Thymus (tissue), 14 donors: ENCODE measurements at places on chromosomes 7 and 10.

GRCh38 chr7:12431886-12432556, 28.4 kb upstream of the VWDE start:
- DNase-seq: no peak

DNA sequence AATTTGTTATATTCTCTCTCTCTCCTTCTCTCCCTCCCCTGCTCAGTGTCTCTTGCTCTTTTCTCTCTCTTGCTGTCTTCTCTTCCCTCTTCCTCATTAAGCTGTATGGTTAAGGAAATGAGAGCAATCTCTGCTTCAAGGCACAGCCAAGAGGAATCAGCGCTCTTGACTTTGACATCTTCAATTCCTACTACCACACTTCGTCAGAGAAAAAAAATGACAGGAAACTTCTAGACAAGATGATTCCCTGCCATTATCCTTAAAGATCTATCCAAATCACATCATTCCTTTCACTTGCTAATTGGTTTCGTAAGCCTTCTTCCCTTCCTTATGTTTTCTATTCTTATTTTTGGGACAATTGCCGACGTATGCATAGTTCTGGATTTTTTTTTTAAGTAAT, 425.0 kb downstream of the KCNMA1 start:
- DNase-seq: no peak

GRCh38 chr10:17851611-17852010, 42.5 kb downstream of the MRC1 start:
- no peak for DNase-seq

GRCh38 chr10:17599089-17599488, 18.1 kb downstream of the HACD1 start:
- no peak for DNase-seq

DNA sequence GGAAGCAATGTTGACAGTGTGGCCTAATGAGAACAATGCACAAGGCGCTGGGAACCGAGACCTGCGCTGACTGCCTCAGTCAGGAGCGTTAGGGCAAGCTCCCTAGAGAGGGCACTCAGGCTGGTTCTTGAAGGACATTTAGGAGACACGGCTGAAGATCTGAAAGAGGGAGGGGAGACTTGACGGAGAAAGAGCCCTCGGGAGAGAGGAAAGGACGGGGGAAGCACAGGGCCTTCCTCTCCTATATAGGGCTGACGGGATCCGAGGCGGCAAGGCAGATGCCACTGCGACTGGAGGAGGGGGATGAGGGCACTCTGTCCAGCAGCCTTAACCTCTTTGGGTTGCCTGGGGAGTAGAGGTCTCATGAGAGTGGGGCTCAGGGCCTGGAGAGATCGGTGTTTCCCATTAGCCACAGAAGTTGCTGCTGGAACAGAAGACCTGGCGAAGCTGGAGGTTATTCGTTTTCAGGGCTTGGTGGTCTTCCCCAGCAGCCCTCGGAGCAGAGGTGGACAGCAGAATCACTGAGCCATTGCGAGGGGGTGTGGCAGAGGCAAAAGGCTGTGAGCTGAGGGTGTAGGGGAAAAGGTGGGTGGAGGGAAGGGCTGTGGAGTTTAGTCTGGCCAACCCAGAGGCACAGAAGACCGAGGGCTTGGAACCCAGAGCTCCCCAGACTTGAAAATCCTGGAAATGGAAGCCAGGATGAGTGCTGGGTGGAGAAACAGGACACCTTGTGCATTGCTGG, 36.0 kb downstream of the CLEC2L start:
- no peak for DNase-seq

- DNase-seq: no peak
Observed at GRCh38 chr7:2403718-2404648, 572 bp downstream of the CHST12 start.

DNA sequence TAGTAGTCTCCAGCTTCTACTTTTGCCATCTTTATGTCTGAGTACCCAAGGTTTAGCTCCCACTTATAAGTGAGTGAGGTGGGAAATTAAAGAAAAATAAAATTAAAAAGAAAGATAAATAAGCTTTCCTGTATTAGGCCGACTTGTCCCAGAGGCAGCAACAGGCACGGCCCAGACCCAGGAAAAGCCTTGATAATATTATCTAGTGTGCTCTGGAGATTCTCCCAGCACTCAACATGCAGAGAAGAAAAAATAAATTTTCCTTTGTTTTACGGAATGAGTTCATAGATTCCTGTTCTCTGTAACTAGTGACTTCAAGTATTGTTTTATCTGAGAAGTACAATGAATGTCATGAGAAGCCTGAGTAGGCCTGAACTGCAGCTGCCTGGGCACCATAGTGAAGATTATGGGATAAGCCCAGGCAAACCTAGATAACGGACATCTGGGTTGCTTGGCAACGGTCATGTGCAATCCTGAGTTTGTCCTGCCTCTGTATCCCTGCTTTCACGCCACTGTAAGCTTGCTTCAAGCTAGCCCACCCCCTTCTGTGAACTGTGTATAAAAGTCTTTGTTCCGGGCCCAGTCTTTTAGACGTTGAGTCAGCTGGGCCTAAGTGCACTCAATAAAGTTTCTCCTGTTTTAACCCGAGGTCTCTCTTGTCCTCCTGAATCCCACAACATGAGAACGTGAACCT, 6.4 kb downstream of the ATE1 start:
- no peak for DNase-seq

DNA sequence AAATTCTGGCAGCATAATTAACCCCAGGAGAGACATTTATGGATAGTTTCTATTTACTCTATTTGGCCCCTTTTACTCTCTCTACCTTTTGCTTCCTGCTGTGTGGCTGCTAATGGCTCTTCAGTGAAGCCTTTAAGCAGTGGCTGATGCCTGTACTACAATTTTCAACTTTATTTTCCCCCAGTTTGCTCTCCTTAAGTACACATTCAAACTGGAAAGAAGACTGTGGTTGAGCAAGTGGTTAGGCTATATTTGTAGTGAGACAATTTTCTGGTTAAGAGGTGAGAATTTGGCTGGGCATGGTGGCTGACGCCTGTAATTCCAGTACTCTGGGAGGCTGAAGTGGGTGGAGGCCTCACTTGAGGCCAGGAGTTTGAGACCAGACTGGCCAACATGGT, 8.5 kb upstream of the RSBN1L start:
- no peak for DNase-seq

GRCh38 chr10:128046953-128047290, 79.3 kb downstream of the MKI67 start:
- DNase-seq: no peak

DNA sequence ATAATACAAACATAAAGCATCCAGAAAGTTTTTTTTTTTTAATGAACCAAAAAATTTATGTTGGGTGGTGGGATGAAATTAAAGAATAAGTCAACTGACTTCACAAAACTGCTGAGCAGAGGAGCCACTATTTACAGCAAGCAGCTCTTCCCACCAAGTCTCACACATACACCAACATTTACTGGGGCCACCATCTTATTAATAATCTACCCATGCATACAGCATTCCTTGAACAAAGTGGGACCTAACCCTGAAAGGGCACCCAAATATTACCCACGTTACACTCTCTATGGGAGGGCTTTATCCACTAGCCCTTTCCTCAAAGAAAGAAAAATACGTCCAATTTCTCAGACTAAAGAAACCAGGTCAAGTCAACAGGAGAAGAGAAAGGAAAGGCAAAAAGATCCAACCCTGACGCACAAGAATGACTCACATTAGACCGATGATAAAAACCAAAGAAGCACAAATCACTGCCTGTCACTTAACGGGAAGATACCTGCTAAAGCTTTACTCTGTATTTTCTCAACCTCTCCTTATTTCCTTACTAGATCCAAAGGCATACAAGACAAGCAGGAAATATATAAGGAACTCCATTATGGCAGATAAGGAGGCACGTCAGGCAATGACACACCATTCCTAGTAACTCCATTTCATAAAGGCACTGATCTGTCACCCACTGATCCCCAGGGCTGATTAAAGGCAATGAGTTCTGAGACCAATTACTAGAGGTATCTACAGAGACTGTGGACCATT, 141.8 kb upstream of the ASAH2 start:
- DNase-seq: no peak

GRCh38 chr7:110522761-110523200, 568.1 kb upstream of the LRRN3 start:
- DNase-seq: no peak

- DNase-seq: no peak
Observed at GRCh38 chr10:125774581-125775191, 935 bp downstream of the MMP21 start.

- no peak for DNase-seq
Observed at GRCh38 chr10:85900061-85900460, 466.5 kb downstream of the GRID1 start.

DNA sequence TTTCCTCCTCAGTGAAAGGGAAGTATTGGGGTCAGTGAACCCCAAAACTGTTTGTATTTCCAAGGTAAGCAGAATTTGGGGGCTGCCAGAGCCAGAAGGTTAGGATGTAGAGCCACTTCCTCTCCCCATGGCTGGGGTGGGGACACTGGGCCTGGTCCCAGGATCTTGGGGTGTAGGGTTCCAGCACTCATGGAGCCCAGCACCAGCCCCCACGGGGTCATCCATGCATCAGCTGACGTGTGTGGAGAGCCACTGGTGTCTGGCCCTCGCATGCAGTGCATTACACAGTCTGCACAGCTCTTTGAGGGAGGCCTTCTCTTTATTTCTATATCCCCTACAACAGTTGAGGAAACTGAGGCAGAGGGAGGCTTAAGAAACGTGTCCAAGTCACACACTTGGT, 91.4 kb downstream of the ZMIZ1 start:
- DNase-seq: no peak

DNA sequence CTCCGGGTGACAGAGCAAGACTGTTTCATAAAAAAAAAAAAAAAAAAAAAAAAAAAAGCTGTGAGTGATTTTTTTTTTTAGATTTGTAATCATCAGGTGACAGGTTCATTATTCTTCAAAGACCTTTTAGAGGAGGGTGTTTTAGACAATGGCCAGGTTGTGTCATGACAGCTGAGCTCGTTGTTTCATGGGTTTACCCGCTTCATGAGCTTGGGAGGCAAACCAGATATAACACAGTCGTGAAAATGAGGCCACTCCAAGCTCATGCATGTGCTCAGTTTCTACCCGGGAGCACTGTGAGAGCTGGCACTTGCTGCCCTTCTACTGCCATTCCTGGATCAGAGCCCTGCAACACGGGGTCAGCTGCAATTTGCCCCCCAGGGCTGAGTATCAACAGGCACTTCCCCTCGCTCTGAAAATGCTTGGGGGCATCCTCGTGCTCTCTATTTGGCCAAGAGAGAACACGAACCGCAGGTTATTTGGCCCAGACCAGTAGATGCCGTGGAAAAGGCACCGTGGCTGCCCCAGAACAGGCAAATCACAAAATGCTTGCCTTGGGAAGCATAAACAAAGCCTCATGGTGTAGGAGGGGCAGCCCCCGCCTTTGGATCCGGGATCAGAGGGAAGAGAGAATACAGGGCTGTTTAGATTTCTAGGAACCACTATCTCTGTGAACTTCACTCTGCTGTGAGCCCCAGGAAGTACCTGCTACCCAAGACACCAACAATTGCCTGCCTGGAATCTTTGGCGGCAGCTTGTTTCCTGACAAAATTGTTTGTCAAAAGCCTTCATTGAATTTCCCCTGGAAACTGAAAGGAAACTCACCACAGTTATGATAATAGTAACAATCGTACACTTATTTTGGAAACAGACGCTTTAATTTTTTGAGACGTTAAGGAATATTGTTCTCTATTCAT, 371.0 kb downstream of the FRMD4A start:
- no peak for DNase-seq

- DNase-seq: no peak
Observed at GRCh38 chr7:112744818-112745217, 45.4 kb downstream of the TMEM168 start.

- no peak for DNase-seq
Observed at GRCh38 chr7:39624442-39624807, 1.1 kb downstream of the RALA start.

DNA sequence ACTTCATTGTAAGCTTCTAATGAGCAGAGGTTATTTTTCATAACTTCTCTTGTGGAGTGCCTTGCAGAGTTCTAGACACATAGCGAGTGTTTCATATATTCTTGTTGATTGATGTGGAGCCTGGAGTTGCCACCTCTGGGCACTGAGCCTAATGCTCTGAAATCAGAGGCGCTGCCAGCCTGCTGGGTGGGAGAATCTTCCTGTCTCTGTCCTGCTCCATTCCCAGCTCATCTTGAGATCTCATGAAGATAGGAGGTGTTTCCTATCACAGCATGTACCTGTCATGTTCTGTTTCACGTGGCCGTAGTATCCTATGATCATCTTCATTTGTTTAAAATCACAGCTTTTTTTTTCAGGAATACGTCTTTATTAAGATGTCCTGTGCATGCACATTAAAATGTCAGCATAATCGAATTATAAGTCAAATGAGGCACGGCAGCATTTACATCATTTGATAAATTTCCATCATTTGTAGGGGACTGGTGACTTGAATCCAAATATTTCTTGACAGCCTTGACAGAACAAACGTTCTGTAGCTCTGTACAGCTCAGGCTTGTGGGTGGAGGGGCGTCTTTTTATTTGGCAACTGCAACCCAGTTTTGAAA, 393.0 kb downstream of the PHTF2 start:
- no peak for DNase-seq

- DNase-seq: no peak
Observed at GRCh38 chr10:63901881-63902280, 380.7 kb downstream of the REEP3 start.

GRCh38 chr10:128869101-128869749, 597.8 kb upstream of the MGMT start:
- DNase-seq: no peak

DNA sequence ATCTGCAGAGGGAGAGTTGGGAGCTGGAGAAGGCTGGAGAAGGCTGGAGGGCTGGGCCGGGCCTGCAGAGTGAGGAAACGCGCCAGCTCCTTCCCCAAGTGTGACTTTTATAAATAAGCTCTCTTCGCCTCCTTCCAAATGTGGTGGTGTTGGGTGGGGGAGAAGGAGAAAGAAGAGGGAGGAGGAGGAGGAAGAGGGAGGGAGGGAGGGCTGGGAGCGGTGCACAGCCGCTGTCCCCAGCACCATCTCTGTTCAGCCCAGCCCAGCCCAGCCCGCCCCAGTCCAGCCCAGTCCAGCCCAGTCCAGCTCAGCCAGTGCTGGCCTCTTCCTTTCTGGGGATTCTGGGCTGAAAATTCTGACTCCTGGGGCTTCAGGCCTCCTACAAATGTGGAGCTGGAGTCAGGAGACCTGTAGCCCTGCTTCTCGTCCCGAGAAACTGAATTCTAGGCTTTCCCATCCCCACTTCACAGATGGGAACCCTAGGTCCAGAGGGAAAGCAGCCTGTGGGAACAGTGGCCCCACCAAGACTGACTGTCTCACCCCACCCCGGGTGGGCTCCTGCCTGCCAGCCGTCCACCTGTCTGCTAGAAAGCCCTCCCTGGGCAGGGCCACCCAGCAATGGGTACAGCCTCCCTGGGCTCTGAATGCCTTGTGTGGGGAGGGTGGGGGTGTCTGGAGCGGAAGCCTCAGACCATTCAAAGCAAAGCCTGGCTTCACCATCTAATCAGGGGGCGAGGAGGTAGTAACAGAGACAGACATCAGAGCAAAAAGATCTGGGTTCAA, 2.3 kb downstream of the STX1A start:
- DNase-seq: no peak
